Myocyte (in vitro differentiated cells): ENCODE measurements at places on chromosomes 13 and 19.

DNA sequence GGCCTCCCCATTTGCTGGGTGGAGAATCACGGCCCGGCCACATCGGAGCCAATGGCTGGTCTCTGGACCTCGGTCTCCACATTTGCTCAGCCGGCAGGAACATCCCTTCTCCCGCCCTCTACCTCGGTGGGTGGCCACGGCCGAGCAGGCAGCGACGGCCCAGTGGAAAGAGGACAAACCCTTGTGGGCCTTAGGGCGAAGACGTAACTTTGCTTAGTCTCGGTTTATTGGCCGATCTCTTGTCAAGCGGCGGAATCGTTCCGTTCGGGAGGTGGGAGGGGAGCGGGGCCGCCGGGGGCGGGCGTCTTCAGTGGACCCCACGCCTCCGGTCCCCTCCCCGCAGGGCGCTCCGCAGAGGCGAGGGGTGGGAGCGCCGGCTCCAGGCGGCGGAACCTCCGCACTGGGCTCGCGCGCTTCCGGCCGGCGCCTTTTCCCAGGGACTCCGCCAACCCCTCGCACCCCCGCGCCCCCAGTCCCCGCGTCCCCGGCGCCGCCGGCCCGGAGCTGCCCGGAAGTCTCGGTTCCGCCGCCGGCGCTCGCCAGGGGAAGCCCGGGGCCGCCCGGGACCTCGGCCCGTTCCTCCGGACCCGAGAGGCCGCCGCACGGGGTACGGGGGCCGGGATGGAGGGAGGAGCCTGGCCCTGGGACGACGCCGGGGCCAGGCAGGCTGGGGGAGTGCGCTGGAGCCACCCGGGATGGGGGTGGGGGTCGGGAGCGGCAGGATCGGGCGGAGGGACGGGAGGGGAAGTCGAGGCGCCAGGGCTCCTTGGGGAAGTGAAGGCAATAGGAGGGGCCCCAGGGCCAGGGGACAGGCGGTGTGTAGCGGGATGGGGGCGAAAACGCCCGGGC lies at the start of gene ZNF580:
Gene ZNF580 (plus strand): TSS at position 426 of the 849 bp plus-strand sequence. CDS start 1,507 bp downstream, outside the sequence.
- DNase-seq = peak; percentile 78

DNA sequence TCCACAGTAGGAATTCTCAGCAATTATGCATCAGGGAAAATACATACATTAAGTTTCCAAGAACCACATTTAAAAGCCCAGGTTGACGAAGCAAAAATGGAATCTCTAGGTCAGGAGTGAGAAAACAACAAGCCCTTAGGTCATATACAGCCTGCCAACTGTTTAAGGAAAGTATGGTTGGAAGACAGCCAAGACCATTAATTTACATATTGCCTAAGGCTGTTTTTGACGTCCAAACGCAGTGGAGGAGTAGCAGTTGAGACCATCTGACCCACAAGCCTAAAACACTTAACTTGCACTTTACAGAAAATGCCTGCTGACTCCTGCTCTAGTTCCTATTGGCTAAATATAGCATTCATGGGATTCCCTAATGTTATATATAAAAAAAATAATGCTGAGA lies 299.0 kb downstream of the ITGBL1 start:
- DNase-seq = no peak

DNA sequence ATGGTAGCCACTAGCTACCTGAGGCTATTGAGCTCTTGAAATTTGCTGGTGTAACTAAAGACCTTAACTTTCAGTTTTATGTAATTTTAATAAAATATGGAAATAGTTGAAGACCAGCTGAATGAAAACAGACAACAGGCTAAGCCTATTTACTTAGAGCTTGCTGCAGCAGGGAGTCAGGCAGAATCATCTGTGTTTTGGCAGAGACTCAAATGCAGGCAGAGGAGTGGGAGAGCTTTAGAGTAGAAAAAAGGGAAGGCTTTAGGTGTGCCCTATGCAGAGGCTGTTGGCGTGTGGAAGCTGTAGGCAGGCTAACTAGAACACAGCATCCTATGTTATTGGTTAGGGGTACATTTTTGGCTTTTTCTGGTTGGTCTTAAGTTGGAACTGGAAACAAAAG lies 304.9 kb upstream of the NBEA start:
- no peak for DNase-seq

DNA sequence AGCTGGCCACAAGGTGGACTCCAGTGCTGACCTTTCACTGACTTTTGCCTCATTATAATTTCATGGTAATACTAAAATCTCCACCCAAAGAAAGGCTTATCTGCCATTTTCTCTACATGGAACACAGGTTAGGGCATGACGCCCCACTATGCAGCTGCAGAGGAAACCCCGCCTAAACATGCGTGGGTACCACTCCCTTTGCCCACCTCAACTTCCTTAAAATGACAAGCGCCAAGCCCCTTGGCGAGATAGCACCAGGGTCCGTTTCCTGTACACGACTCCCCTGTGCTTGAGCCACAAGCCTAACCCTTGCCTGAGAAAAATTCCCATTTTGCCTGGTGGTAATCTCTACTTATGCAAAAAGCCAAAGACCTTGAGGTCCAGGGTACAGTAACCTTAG lies 36.0 kb upstream of the PABPC3 start:
- no peak for DNase-seq

GRCh38 chr13:31101472-31102170 lies 60.1 kb downstream of the HSPH1 start:
- peak; percentile 34 for DNase-seq
